Stimulated activated CD8-positive, alpha-beta memory T cell treated with anti-CD3 and anti-CD28 coated beads, Interleukin-4, amount 100 ng/mL, for 1 hour (primary cell): ENCODE measurements at places on chromosomes 3 and 15.

GRCh38 chr15:71225851-71226250 lies 110.6 kb downstream of the THSD4 start:
- no peak for DNase-seq

DNA sequence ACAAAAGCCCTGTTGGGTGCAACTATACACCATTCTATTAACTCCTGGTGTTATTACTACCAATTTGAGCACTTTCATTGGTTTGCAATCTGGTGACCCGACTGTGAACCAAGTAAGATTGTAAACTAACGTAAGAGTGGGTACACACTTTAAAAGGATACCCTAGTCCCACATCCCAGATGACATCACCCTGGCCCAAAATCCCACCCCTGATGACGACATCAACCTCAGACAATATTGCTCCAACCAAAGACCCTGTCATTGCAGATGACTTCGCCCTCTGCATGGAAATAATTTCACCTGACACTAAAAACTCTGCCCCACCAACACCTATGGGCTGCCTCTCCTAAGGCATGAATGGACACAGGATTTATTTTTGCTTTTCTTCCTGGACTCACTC lies 25.6 kb upstream of the MKRN3 start:
- no peak for DNase-seq

GRCh38 chr3:73432023-73432705 lies 192.6 kb downstream of the PDZRN3 start:
- DNase-seq = no peak

DNA sequence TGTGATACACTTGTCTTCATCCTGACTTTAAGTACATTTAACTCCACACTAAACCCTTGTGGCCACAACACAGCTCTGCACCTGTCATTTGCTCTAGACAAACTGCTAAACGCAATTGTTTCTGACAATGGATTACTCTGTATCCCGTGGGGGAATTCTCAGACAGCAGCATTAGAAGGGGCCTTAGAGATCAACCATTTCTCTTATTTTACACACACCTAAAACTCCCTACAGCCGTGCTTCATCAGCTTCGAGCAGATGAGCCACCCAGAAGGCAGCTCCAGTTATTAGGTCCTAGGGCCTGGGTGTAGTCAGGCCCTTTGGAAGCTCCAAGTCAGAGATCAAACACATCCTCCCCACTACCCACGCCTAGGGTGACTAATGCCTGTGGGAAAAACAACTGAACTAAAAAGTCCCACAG lies 1.3 kb upstream of the IL12A start:
- no peak for DNase-seq

DNA sequence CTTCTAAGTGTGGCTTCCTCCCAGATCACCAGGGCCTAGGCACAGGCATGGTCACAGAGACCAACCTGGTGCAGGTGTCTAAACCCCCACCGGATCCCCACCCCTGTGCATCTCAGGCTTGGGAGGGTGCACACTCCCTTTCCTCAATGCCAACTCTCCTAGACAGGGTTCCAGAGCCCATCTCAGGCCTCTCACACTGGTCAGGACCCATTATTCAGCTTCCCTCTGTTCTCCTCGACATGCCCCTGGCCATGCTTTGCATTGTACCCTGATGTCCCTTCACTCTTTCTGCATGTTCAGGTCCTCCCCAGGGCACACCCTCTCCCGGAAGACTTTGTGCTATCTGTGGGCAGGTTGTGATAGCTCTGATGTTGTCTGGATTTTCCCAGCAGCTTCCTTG lies 23.5 kb downstream of the FGD5 start:
- no peak for DNase-seq

- DNase-seq = no peak
These were observed 483.8 kb downstream of the MECOM start for GRCh38 chr3:169179722-169180121.

GRCh38 chr15:31446546-31446945 lies 119.9 kb downstream of the KLF13 start:
- no peak for DNase-seq

- no peak for DNase-seq
These were observed 8.4 kb upstream of the GOLGB1 start for GRCh38 chr3:121757812-121758545.

DNA sequence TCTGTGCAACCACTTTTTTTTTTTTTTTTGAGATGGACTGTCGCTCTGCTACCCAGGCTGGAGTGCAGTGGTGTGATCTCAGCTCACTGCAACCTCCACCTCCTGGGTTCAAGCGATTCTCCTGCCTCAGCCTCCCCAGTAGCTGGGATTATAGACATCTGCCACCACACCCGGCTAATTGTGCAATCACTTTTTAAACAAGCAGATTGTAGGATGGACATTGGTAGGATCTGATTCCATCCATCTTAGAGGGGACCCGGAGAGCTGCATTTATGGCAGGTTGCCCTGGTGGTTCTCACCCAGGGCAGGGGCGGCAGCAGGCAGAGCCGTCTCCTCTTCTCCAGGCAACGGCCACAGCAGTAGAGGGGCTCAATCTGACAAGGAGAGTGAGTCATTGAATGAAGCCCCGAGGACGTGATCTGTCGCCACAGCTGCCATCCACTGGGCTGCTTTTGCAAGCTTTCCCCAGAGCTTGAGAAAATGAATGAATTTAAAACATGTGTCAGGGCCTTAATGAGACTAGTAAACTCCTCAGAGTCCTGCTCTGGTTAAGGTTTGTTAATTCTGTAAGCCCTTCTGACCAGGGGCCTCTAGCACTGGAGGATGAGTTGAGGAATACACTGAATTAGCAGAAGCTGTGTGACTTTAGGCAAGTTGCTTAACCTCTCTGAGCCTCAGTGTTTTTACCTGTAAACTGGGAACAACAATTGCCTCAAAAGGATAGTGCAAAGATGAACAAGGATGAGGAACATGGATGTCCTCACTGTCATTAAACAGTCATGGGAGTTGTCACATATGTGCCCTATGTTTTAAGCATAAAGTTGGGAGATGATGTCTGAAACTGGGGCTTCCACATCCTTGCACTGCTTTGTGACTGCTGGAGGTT lies 129.1 kb downstream of the ASB7 start:
- DNase-seq = no peak

DNA sequence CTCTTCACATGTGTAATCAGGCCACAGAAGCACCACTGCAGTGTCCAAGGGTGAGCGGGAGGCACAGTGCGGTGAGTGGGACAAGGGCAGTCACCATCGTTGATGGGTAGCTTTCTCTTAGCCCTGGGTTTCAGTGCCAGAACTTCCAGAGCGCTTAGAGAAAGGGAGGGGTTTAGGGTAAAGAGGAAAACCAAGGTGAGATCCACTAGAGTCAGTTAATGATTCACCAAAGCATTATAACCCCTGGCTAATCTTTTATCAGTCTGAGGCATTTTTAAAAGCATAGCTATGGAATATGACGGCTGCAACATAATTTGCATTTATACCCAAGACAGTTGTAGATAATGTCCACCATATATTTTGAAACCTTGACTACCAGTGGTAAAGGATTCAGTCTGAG lies 94.8 kb downstream of the SHQ1 start:
- DNase-seq = no peak

DNA sequence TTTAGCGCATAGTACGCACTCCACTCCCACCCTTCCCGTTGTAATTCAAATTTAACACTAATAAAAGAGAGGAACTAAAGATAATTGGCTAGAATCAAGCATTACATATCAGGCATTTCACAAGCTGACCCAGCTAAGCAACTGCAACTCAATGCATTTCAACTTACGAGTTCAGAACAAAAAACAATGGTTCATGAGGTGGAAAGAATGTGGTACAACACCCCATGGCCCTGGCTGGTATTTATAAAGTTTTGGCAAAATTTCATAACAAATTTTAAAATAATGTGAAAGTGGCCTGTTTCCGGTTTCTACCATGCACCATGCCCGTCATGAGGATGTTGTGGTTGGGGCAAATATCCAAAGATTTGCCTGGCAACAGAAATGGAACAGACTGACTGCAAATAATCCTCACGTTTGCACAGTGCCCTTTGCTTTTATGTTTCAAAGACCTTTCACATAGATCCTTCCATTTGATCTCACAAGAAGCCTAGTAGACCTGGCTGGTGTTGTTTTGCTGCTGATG lies 455.3 kb upstream of the NR2F2 start:
- no peak for DNase-seq
